ENCODE measurements at places on chromosomes 1 and 21. TPM values are rescaled to one million over a fixed set of nuclear protein-coding genes. Genes with fewer than 3 reads are reported as not detected.

NTRK1 gene
- 3.6 TPM for total RNA-seq

DNA sequence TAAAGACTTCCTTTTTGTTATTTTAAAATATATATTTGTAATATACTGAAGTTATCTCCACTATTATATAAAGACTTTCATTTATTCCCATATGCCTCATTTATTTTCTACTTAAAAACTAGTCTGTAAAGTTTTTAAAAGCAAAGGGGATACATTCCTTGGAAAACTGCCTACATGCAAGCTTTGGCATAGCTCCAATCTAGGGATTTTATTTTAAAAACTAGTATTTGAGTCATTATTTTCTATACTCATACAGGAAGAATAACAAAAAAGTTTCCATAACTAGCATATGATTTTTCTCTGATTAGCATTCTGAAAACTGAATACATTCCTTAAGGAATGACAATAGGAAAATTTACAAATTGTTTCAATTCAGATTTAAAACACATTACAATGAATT lies 88.9 kb downstream of the COL24A1 start:
- DNase-seq = no peak

LDLRAD1 gene
- total RNA-seq = not detected

GRCh38 chr1:20487236-20487590 lies 1.2 kb upstream of the CAMK2N1 start:
- no peak for DNase-seq

GRCh38 chr1:6260961-6261614 lies at the start of gene GPR153:
GPR153 (minus strand) TSS chr1:6261098; CDS start chr1:6254905, 6,193 bp downstream.
- peak; percentile 48 for DNase-seq

ERVH48-1 gene
- 0.34 TPM for total RNA-seq

- DNase-seq = peak; percentile 34
Measured at GRCh38 chr1:230011333-230012092, 55.5 kb upstream of the GALNT2 start.

DNA sequence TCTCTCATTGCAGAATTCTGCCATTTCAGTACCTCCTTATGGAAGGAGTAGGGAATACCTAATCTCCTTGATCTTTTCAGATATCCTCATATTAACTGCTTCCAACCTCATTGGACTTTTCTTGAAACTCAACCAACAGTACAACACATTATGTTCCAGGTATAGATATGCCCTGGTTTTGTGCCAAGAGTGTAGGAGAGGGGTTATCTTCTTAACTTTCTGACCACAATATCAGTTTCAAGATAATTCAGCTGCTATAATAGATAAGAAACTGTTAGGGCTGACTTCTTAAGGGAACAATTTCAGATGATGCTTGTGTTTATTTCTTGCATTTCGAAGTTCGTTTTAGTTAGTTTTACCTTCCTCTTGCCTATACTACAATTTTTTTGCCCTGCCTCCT lies 2.1 kb upstream of the LPGAT1 start:
- no peak for DNase-seq

- DNase-seq = no peak
Measured at GRCh38 chr21:26057477-26058170, 112.9 kb downstream of the APP start.

RCSD1 gene
- not detected for total RNA-seq

TMEM81 gene
- total RNA-seq = 5.9 TPM

DNA sequence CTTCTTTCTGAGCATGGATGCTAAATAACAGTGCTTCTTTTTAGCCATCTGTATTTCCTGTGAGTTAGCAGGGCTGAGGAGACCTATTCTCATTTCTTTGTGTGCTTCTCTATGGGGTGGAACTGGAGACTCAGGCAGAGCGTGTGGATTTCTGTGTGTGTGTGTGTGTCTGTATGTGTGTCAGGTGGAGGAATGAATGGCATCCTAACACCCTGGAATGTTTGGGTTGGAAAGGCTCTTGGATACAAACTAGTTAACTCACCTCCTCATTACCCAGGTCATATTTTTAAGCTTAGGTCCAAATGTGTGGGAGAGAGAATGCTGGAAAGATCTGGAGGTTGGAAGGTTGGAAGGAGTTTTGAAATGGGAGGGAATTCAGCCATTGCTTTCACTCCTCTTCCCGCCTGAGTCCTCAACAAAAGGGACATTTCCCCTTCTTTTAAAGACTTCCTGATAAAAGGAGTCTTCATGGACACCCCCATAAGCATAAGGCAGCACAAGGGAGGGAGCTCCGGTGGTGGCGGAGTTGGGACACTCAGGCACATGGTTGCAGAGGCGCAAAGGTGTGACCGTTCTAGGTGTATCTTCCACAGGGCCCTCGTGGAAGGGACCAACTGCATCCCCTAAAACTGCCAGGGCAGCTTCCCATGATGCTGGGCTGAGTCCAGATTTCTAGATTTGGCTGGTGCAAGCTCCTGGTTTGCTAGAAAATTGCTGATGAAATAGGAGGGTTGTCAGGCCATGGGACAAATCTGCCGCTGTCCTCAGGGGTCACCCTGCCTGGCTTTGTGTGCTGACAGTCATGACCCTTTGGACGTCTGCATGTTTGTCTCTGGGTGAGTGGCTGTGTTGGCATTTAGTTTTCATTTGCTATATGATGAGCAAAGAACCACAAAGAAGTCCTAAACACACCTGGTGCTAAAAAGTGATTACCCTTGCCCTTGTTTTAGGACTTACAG lies 37.6 kb downstream of the MTARC1 start:
- no peak for DNase-seq

GRCh38 chr1:27522432-27523336 lies 32.7 kb upstream of the WASF2 start:
- DNase-seq = no peak

- DNase-seq = no peak
Measured at GRCh38 chr1:53600561-53600960, 138.4 kb downstream of the GLIS1 start.

DNA sequence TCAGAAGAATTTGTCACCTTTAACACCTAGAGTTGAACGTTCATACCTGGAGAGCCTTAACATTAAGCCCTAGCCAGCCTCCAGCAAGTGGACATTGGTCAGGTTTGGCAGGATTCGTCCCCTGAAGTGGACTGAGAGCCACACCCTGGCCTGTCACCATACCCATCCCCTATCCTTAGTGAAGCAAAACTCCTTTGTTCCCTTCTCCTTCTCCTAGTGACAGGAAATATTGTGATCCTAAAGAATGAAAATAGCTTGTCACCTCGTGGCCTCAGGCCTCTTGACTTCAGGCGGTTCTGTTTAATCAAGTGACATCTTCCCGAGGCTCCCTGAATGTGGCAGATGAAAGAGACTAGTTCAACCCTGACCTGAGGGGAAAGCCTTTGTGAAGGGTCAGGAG lies 52.3 kb downstream of the UBE4B start:
- DNase-seq = no peak

GPR25 gene
- not detected for total RNA-seq

PRR9 gene
- not detected for total RNA-seq

- no peak for DNase-seq
Measured at GRCh38 chr1:104807590-104807989, 1057.9 kb downstream of the AMY1C start.

GRCh38 chr1:204147406-204148383 lies 4.1 kb downstream of the ETNK2 start:
- DNase-seq = no peak

- DNase-seq = no peak
Measured at GRCh38 chr1:18491168-18491567, 10.4 kb downstream of the KLHDC7A start.

GRCh38 chr1:53463961-53464899 lies 5.0 kb downstream of the DMRTB1 start:
- no peak for DNase-seq

DNA sequence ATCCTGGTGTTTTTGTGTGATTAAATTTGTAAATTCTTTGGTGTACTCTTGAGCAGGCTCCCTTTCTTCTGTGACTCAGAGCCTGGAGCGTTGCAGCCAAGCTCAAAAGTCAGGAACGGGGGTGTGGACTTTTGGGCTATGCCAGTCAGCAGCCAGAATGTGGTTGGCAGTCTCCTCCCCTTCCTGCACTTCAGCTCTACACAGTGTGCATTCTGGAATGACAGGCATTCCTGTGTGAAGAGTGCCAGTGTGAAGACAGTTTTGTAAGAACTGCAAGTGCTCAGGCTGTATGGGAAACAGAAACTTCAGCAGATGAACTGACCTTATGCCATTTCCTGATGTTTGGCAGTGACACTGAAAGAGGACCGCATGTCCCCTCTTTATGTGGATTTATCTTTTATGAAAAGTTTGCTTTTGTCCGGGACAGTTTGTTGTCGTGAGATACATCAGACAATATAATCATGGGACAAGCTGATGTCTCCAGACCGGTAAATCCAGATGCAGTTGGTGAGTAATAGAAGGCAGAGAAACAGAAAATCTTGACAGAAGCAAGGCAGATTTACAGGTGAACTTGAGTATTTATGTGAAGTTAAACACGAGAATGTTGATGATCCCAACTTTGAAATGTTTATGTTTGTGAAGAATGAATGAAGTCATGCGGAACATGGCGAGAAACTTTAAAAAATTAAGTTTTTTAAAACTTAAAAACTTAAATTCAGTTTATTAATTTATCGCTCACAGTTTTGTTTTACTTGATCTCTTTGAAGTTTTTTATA lies 67.7 kb upstream of the RCC1 start:
- peak; percentile 98 for DNase-seq

DNA sequence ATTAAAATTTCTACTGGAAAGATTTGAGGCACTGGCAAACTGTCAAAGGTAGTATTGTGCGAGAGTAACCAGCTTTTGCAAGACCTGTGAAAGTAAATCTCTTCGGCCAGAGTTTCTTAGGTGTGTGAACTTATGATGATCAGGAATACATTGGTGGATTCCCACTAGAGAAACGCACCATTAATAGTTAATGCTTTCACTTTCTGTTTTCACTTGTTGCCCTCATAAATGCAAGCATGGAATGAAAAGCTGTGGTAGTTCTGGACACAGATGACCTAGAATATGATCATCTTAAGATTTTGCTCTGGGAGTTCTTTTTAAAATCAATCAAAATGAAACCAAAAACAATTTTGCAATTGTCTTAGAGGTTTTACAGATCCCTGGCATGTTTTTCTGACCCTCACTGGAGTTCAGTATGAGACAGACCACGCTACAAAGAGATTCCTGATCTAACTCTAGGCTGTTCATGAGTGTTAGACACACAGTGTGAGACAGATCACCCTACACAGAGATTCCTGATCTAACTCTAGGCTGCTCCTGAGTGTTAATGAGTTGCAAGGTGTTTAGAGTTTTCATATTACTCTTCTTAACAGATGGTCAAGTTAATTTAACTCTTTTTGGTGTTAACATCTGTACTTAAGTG lies 98.8 kb downstream of the SDCCAG8 start:
- no peak for DNase-seq

DNA sequence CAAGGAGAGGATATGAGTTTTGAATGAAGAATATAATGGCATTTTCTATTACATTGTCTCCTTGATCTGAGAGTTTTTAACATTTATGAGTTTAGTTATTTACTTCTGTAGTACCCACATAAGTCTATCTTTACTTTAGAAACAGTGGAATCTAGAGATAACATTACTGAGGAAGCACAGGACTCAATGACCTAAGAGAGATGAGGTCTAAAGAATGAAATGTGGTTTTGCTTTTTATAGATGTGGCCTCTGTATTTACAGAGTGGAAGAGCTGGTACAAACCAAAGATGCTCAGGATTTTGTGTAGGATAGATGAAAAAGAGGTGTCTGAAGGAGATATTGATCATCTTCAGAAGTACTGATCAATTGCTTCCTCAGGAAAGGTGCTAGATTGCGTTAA lies 177.3 kb downstream of the KCTD3 start:
- DNase-seq = no peak

- no peak for DNase-seq
Measured at GRCh38 chr21:42845296-42845965, 33.9 kb downstream of the WDR4 start.

DNA sequence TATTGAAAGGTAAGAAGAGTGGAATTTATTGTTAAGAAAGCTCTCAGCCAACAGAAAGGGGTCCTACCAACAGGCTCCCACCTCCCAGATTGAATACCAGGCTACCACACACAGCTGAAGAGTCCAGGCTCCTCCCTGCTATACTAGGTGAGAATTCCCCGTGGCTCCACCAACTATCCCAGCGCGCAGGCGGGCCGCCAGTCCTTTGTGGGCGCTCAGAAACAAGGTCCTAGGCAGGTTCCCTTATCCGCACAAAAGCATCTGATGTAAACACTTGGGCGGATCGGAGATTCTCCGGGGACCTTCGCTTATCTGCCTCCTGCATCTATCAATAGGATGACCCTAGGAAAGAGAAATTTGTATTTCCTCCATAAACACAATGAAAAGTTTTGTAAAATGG lies 423.9 kb upstream of the ADGRL4 start:
- no peak for DNase-seq

PDE9A gene
- total RNA-seq = 19.2 TPM

DNA sequence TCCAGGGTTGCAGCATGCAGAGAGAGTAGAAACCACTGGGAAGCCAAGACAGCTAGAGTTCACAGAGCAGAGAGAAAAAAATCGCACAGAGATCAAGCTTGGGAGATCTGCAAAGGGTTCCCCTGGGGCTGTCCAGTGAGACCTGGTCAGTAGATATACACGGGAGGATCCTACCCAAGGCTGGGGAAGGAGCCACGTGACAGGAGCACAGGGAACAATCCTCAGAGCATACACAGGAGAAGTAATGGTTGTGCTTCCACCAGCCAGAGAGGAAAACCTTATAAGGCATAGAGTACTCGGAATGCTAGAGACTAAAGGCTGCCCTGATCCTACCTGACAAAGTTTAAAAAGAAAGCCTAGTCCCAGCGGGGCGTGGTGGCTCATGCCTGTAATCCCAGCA lies 53.9 kb downstream of the GABPA start:
- DNase-seq = no peak

DNA sequence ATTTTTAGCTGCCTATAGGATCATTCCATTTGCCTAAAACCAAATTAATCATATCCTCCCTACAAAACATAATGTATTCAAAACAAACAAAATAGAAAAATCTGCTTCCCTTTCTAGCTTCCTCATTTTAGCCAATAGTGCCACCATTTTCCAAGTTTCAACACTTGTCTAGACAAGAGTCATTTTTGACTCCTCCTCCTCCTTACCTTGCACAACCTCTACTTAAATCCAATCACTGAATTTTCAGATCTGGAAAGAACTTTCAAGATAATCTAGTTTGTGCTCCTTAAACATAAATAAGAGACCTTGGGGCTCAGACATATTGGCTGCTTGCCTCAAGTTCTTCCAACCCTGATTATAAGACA lies 7.4 kb downstream of the STX6 start:
- no peak for DNase-seq

All from A673 (cell line).